ENCODE measurements at places on chromosomes 1 and 21.

GRCh38 chr1:111054656-111055055, 85.2 kb downstream of the DRAM2 start:
- DNase-seq = no peak

GRCh38 chr1:22253012-22253790, 110.3 kb upstream of the WNT4 start:
- DNase-seq = no peak

GRCh38 chr1:89483010-89483756, 41.4 kb upstream of the LRRC8B start:
- DNase-seq = no peak

- DNase-seq = no peak
These were observed 1.5 kb downstream of the STYXL2 start for GRCh38 chr1:167095368-167095767.

GRCh38 chr1:24954631-24955030, 24.6 kb upstream of the RUNX3 start:
- DNase-seq = no peak

DNA sequence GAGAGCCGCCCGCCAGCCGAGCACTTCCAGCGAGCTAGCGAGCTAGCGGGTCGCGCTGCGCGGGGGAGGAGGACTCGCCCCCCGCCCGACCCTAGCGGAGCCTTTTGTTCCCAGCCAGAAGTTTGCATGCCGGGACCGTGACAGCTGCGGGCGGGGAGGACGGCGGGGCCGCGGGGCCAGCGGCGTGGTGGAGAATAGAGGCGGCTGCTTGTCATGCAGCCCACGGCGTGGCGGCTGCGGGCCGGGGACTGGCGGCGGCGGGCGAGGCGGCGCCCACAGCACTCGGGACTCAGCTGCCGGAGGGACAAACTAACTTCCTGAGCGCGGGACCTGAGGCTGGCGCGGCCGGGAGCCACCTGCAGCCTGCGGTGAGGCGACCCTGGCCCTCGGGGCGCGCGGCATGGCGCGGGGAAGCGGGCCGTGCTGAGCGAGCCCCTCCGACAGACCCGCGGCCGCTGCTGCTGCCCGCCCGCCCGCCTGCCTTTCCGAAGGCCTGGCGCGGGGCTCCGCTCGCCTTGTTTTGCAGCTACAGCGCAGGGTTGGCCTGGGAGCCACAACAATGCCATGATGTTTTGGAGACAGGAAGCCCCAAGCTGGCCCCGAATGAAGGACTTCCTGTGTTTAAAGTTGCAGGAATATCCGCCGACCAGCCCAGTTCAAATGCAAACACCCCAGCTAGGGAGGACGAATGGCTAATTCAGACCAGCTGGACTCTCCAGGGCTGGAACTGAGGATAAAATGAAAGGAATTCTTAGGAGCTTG, 82.2 kb upstream of the BMP8A start:
- no peak for DNase-seq

GRCh38 chr1:159719990-159720389, 5.6 kb upstream of the CRP start:
- no peak for DNase-seq

Measured in caudate nucleus (tissue), 63 donors.